Nephron progenitor cell (in vitro differentiated cells): ENCODE measurements at places on chromosomes 2 and 18.

DNA sequence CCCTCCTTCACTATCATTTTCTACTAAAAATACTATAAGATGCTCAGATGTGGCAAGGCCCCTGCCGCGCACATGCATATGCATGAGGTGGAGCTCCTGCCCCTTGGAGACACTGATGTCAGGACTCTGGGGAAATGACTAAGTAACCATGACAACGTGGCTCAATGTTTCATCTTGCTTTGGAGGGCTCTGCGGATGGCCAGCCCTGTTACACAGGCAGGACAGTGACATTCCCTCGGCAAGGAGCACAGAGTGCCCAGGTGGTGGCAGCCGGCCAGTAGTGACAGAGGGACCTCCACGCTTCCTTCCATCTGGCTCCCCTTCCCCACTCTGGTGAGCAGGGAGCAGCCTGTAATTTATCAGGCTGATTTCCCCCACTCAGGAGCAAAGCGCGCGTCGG, 364.1 kb downstream of the SS18 start:
- peak; percentile 34 for DNase-seq

DNA sequence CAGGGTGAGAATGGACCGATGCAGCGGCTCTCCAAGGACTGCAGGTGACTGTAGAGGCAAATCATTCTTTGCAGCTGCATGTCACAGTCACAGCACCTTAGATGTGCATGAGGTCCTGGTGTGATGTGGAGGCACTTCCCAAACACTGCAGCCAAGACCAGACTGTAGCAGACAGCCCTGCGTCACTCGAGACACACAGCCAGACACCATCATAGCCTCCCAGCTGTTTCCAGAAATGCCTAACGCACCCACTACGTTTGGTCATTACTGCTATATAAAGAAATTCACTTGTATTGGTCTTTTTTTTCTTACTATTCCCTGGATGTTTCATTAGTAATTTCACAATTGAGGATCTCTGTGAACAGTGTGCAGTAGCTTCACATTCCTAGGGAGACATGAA, 60.9 kb downstream of the SH3YL1 start:
- no peak for DNase-seq

- DNase-seq: no peak
These were observed 231.0 kb downstream of the EN1 start for GRCh38 chr2:118616432-118616831.

- DNase-seq: peak; percentile 80
These were observed at the start of gene CIDEA for GRCh38 chr18:12254136-12254819. CIDEA (plus strand) TSS chr18:12254361; CDS start chr18:12254384, 23 bp downstream.

DNA sequence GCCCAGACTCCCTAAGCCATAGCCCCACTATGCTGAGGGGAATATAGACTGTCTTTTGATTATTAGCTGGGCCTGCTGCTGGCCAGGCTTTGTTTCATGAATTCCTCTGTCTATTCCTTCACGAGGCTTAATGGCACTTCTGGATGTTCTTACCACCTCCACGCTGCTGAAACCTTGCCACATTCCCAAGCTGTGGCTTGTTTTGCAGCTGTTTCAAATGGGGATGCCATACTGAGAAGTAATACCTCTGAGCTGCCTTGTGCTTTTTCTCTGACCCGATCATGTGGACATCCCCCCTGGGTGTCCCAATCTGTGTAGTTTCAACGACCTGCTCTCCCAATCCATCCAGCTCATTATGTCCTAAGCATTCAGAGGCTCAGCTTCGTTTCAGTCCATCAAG, 114.1 kb downstream of the ICOS start:
- DNase-seq: no peak

- no peak for DNase-seq
These were observed 25.4 kb downstream of the WDR75 start for GRCh38 chr2:189466656-189467055.
